A549 treated with Hydrocortisone at 1 μM for 4 hours (cell line): ENCODE measurements at places on chromosomes 11 and 22. TPM values are rescaled to one million over a fixed set of nuclear protein-coding genes. Genes with fewer than 3 reads are reported as not detected.

C22orf31 gene
- not detected in 5 replicates for total RNA-seq

ABCC8 gene
- total RNA-seq, result 6.6 to 10.1 TPM (median 8.7 TPM) in 5 replicates

RAB3IL1 gene
- total RNA-seq, result 18.8 to 23.1 TPM (median 20.6 TPM) in 5 replicates

GSTT2 gene
- total RNA-seq, result 0.13 to 0.15 TPM in 2 of 5 replicates, not detected in the others

LMO1 gene
- total RNA-seq, result 1.9 to 3.6 TPM (median 2.8 TPM) in 5 replicates

C11orf16 gene
- not detected in 5 replicates for total RNA-seq

SMTNL1 gene
- total RNA-seq, result not detected in 5 replicates

CABP7 gene
- 0.14 to 0.17 TPM (median 0.15 TPM) in 5 replicates for total RNA-seq

MICALL1 gene
- 17.4 to 21.6 TPM (median 20.8 TPM) in 5 replicates for total RNA-seq

OR5B21 gene
- not detected in 5 replicates for total RNA-seq

TSSK2 gene
- not detected in 5 replicates for total RNA-seq

OR8J1 gene
- total RNA-seq, result not detected in 5 replicates

PIH1D2 gene
- 0.62 to 1.0 TPM (median 0.73 TPM) in 5 replicates for total RNA-seq

RASGRP2 gene
- total RNA-seq, result 0.97 to 2.1 TPM (median 1.5 TPM) in 5 replicates

RASD2 gene
- total RNA-seq, result 0.68 to 0.84 TPM (median 0.82 TPM) in 5 replicates

IFITM1 gene
- total RNA-seq, result 0.23 to 0.38 TPM (median 0.36 TPM) in 5 replicates

DDI1 gene
- total RNA-seq, result not detected in 5 replicates

FKBP2 gene
- 119 to 148 TPM (median 123 TPM) in 5 replicates for total RNA-seq

CNIH2 gene
- 2.0 to 2.9 TPM (median 2.6 TPM) in 5 replicates for total RNA-seq

ADAMTS8 gene
- 1.2 to 1.7 TPM (median 1.4 TPM) in 5 replicates for total RNA-seq

KRTAP5-2 gene
- not detected in 5 replicates for total RNA-seq

GGT5 gene
- 3.4 to 4.5 TPM (median 4.0 TPM) in 5 replicates for total RNA-seq

DBX1 gene
- not detected in 5 replicates for total RNA-seq

KRTAP5-8 gene
- total RNA-seq, result not detected in 5 replicates

EIF3L gene
- 259 to 295 TPM (median 283 TPM) in 5 replicates for total RNA-seq

TECTA gene
- 0.05 to 0.17 TPM (median 0.07 TPM) in 5 replicates for total RNA-seq
